ENCODE measurements at places on chromosomes 6 and 20.
A peak's percentile ranks its signal among the peaks of the same experiment; 100 is the strongest.

DNA sequence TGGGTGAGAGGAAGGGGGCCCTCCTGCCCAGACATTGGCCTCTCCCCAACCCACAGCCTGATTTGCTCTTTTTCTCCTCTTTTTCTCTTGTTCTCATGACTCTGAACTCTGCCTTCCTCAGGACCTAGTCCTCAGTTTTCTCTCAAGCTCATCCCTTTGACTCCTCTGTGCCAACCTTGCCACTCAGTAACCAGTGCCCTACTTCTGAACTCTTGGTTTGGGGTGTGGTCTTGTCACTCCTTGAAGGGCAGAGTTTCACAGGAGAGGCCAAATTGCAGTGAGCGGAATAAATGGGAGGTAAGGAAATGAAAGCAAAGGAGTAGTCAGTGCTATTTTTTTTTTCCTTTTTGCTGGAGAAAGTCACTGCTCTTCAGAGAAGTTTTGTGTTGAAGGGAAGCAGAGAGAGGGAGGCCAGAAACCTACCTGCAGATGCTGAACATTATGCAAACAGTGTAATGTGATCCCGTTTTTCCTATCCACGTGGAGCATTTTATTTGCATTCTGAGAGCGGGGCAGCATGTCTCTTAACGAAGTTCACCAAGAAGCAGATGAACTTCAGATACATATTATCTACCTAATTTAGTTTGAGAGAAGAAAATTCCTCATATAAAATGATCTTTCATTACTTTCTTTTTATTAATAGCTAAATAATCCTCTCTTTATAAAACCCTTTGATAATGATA is 26.9 kb downstream of the CFAP61 start:
- no peak for DNase-seq

DNA sequence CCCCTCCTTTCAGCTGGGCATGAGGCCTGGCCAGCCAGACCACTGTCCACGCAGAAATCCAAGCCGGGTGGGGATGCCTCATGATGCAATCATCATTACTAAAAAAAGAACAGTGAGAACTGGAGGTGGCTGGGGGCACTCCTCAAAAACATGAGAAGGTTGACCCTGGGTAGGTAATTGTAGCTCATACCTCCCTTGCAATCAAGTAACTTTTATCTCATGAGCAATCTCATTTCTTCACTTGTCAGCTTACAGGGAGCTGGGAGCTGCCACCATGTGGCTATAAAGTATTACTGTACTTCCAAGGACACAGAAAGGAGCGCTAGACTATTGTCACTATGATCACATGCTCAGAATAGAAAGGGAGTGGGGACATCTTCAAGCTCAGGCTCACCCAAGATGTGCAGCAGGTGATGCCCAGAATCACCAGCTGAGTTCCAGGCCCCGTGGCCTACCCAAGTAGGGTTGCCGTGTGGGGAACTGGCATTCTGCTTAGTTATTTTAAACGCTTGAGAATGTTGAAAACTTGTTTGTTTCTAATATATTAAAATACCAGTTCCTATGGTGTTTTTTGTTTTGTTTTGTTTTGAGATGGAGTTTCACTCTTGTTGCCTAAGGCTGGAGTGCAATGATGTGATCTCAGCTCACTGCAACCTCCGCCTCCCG is 3.0 kb upstream of the CDH26 start:
- DNase-seq: no peak

DNA sequence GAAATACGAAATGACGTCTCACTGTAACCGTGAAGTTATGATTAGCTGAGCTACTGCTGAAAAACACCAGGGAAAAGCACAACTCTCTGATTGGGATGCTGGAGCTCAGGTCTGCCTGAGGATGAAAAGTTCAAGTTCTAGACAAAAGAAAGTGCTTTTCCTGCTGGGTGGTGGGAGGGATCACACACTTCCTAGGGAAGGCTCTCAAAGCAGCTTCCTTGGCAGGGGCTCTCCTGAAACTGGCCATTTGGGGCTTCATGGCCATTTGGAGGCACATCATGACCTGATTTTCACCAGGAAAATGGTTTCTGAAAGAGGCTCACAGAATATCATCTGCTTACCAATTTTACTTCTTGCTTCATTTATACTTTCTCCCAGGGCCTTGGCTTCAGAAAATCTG is 97.1 kb upstream of the KCNK16 start:
- DNase-seq: no peak

- no peak for DNase-seq
Measured at GRCh38 chr20:58651559-58651945, 469 bp downstream of the STX16 start.

DNA sequence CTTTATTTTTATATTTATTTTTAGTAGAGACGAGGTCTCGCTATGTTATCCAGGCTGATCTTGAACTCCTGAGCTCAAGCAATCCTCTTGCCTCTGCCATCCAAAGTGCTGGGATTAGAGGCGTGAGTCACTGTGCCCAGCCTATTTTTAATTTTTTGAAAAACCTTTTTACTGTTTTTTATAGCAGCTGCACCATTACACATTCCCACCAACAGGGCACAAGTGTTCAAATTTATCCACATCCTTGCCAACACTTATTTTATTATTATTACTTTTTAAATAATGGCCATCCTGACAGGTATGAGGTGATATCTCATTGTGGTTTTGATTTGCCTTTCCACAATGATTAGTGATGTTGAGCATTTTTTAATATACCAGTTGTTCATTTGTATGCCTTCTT is 42.5 kb downstream of the PACSIN1 start:
- no peak for DNase-seq

GRCh38 chr6:100344761-100345160 is 120.0 kb downstream of the SIM1 start:
- DNase-seq: no peak

GRCh38 chr20:21237956-21238799 is 65.0 kb upstream of the XRN2 start:
- no peak for DNase-seq

- no peak for DNase-seq
Measured at GRCh38 chr6:65627015-65627414, 80.0 kb downstream of the EYS start.

DNA sequence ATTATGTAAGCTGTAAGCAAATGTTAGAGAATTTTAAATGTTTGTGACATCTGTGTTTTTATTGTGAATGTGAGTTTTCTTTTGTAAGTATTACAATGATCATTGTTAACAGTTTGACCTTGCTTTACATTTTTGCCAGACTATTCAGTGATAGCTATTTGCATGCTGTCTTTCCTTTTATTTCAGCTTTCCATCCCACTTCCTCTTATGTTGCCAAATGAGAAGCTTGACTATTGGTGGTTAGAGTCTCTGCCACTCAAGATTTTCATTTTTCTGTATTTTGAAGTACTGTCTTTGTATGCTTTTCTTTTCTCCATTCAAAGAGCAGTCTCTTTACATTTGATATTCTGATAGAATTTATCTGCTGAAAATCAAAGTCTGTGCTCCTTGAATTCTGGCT is 104.1 kb downstream of the PRIM2 start:
- DNase-seq: no peak

GRCh38 chr20:25300496-25301170 is 52.7 kb downstream of the PYGB start:
- no peak for DNase-seq

- no peak for DNase-seq
Measured at GRCh38 chr20:53922901-53923314, 147.5 kb downstream of the BCAS1 start.

DNA sequence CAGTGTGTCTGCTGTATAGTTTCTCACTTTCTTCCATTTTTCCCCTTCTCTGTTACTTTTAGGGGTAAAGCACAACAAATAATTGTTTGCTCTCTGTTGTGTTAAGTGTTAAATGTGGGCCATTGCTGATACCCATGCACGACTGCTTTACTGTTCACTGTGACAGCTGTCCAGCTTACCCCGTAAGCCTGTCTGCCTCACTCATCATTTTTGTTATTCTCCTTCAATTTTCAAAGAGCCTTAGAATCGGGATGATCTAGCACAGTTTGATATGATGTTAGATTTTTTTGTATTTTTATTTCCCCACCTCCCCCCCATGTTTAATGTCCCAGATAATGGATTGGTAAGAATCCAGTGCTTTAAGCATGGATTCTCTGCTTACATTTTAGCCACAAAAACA is 41.2 kb upstream of the MLIP start:
- DNase-seq: no peak

DNA sequence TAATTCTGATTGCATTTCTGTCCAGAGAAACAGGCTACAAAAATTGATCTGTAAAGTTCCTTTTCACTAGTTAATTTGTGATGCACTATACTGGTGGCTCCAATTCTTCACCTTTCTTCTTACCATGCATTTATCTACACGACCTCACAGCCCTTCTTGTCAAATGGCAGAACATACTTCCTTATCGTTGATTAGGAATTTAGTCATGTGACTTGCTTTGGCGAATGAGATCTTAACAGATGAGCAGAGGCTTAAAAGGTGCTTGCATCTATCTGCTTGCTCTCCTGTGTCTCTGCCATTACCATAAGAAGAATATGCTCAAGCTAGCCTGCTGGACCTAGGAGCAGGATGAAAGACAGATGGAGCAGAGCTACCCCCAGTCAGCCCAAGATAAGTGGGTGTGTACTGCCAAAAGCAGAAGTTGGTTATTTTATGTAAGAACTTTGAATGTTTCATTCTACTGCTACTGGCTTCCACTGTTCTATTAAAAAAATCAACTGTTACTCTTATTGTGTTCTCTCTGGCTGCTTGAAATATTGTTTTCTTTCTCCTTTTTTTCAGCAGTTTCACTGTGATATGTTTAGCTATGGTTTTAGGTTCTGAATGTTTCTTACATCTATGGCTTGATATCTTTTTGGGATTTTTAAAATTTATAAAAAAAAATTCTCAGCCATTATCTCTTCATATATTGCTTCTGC is 40.2 kb upstream of the RBM24 start:
- DNase-seq: no peak

DNA sequence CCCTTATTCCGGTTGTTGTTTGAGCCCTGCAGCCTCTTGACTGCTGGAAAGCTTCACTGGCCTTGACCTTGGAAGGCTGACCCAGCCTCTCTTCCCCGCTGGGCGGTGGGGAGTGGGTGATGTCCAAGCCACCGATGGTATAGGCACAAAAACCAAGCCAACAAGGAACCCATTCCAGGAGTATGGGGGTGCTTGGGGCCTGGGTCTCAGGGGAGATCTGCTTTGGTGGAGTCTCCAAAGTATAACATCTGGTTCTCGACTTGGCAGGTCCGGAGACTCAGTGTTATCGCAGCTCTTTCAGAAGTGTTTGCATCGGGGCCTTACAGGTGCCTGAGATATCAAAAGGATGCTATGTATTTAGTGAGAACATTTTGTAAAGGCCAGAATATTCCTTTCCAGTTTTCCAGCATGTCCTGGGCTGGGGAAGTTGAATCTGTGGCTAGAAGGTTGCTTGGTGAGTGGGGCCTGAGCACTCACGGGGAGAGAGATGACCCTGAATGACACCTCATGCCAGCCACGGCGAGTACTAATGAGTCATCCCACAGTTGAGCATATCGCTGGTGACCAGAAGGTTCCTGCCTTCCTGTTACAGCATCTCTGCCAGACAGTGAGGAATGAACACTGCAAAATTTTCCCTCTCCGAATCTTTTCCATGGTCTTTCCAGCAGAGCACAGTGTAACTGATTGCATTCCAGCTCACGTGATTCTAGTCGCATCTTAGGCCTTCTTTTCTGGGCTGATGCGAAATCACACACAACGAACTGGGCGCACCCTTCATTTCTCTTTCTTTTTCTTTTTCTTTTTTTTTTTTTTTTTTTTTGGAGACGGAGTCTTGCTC is 133.9 kb downstream of the ZDHHC14 start:
- DNase-seq: no peak

DNA sequence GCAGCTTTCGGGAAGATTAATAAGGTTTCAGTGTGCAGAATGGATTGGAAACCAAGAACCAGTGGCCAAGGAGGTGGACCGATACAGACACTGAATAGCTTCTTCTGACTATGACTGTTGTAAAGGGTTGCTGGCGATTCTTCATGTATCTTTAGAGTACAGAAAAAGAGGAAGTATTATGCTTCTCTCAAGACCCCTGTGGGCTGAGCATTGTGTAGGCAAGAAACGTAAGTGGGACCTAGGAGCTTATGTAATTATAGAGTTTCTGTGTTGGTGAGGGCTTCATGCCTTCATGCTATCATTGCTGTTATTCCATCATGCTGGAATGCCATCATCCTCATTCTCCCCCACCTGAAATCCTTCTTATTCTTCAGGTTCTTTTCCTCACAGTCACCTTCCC is 105.4 kb upstream of the AKIRIN2 start:
- no peak for DNase-seq

GRCh38 chr6:165804331-165805066 is 141.5 kb upstream of the PDE10A start:
- no peak for DNase-seq

DNA sequence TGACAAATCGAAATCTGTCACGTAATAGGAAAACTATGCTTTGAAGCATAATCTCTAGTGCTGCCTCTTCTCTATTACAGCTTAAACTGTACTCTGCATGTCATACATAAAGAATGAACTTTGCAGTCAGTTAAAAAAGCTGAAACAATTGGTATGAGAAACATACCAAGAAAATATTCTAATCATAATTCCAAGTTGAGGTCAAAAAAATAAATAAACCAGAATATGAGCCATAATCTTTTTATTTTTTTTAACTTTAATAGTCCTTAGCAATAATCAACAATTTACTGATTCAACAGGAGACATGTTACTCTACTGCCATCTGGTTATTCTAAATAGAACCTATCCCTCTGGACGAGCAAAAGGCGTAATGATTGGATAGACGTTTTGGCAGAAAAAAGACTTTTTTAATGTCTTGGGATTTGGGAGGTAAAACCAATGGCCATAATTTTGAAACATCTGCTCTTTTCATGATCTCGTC is 224.4 kb upstream of the FLRT3 start:
- DNase-seq: no peak

GRCh38 chr6:111105578-111105977 is 18.3 kb downstream of the SLC16A10 start:
- no peak for DNase-seq

- DNase-seq: no peak
Measured at GRCh38 chr6:113635222-113635986, 221.7 kb upstream of the MARCKS start.

- no peak for DNase-seq
Measured at GRCh38 chr20:57787990-57788781, 78.4 kb upstream of the PMEPA1 start.

- peak; percentile 67 for DNase-seq
Measured at GRCh38 chr20:41178904-41179432, 41.6 kb downstream of the PLCG1 start.

Measured in C1 segment of cervical spinal cord (tissue), 14 donors.